CD4-positive, alpha-beta T cell treated with Interleukin-4 for 4 hours (primary cell): ENCODE measurements at places on chromosomes 6 and 20.

GRCh38 chr20:5923493-5923892, 26.8 kb downstream of the TRMT6 start:
- no peak for DNase-seq

DNA sequence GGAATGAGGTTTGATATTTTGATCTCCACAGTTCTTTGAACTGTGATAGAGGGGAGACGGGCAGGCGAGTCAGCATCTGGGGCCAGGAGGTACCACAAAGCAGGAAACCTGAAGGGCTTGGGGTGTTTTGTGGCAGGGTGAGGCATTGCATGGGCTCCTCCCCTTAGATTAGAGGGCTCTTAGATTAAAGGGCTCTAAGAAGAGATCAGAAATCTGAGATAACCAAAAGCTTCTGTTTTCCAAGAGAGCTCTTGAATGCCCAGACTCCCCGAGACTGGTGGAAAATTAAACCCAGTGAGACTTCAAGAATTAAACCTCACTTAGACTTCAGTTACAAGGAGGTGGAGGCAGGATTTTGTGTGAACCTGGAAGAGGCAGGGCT, 2.4 kb upstream of the GPX5 start:
- peak; percentile 27 for DNase-seq

- DNase-seq: no peak
Observed at GRCh38 chr6:31055441-31055840, 45.2 kb downstream of the MUC22 start.

- peak; percentile 24 for DNase-seq
Observed at GRCh38 chr20:46027245-46027853, 1.7 kb upstream of the SLC12A5 start.

- DNase-seq: no peak
Observed at GRCh38 chr6:163900570-163900969, 486.1 kb downstream of the QKI start.

GRCh38 chr20:14830899-14831298, 493.5 kb upstream of the FLRT3 start:
- DNase-seq: no peak

- no peak for DNase-seq
Observed at GRCh38 chr20:4220352-4220751, 205.0 kb upstream of the RNF24 start.

GRCh38 chr6:108712946-108713345, 135.3 kb upstream of the ARMC2 start:
- DNase-seq: no peak

DNA sequence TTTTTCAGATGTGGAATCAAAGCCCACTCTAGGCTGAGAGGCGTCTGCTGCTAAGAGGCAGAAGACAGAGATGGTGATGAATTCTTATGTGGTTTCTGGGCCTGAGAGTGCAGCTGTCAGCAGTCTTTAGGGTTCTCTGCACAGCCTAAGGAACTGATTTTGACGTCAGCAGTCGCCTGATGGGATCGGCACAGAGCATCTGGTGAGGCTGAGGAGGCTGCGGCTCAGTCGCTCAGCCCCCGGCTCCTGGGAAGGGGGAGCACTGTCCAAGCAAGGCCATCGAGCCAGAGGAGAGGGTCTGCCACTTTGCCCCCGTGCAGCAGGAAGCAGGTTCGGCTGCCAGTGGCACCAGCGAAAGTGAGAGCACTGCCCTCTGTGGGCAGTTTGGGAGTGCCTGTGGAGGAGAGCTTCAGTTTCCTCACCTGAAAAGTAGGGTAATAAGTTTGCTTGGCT, 92.5 kb downstream of the TCP11 start:
- no peak for DNase-seq

DNA sequence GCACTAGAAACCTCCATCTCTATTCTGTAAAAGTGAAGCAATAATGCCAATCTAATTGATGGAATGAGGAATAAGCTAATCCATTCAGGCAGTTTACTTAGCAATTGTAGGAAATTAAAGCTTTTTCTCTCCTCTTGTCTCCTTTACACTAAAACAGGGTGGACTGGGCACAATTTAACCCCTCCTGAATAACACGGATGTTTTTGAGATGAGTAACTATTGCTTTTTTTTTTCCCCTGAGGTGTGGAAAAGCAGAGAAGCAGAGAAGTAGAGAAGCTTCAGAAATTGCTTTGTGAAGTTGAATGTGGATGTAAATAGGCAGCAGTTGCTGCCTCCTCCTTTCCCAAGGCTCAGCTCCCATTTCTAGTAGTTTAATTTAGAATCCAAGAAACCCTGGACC, 40.0 kb upstream of the GCNT2 start:
- no peak for DNase-seq

DNA sequence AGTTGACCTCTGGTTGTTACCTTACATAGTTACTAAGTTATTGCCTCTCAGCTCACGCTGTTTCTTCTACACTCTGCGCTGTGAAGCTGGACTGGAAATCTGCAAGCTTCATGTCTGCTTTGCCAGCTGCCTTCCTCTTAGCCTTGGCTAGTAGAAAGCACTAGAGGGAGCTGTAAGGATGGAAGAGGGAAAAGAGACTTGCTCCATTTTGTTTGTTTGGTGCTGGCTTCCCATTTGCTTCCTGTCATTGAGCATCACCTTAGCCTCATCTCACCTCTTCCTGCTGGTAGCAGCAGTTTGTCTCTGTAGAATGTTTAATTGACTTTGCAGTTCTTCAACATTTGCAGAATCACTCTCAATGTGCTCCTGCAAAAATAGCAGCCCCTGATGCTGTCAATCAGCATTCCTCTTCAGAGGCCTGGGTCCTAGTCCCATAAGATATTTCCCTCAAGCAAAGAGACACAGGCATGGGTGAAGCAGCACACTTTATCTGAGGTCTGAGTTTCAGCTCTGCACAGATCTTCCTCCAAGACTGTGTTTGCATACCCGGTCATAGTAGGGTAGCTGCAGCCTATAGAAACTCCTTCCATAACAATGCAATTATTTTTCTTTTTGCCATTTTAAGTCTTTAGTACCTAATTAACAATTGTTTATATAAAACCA, 302.2 kb upstream of the EPHA7 start:
- DNase-seq: no peak

- no peak for DNase-seq
Observed at GRCh38 chr6:288866-289265, 3.4 kb upstream of the DUSP22 start.

DNA sequence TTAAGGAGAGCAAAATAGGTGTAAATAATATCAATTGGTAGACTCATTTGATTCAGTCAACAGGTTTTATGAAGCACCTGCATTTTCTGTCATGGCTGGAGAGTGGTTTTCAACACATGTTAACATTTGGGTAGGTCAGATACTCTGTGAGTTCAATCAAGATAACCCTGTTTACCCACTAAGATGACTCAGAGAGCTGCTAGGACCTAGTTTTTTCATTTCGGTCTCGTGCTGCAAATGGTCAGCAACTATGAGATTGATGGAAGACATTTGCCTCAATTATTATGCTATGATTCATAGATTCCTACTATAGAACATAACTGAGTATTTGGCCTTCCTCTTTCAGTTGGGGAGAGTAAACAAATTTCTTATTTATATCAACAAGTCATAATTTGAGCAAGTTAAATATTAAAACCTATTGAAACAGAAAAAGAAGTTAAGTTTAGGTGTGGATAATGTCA, 391.4 kb upstream of the CITED2 start:
- DNase-seq: no peak
